ENCODE measurements at places on chromosomes 4 and X. TPM values are rescaled to one million over a fixed set of nuclear protein-coding genes. Genes with fewer than 3 reads are reported as not detected.
A peak's percentile ranks its signal among the peaks of the same experiment; 100 is the strongest.

DNA sequence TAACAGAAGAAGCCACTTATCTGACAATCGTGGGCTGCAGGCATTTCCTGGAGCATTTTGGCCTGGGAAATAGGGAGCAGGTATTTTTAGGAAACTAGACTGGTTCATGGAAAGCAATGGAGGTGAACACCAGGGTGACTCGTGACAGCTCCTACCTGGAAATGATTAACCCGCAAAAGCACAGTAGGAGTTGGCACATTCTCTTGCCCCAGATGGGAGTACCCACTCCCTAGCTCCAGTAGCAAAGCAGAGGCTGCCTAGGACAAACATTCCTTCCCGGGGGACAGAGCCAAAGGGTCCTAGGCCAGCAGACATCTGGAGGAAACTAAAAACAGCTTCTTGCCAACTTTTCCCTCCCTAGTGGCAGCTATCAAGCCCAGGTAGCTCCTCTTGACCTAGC is 29.0 kb downstream of the RTL5 start:
- peaks cover 54% of the 10 kb centered on the region for H3K4me1 ChIP-seq
- peaks cover 36% of the 10 kb centered on the region for H3K27me3 ChIP-seq
- no peaks in the 10 kb centered on the region for H3K36me3 ChIP-seq
- DNase-seq, result no peak

DNA sequence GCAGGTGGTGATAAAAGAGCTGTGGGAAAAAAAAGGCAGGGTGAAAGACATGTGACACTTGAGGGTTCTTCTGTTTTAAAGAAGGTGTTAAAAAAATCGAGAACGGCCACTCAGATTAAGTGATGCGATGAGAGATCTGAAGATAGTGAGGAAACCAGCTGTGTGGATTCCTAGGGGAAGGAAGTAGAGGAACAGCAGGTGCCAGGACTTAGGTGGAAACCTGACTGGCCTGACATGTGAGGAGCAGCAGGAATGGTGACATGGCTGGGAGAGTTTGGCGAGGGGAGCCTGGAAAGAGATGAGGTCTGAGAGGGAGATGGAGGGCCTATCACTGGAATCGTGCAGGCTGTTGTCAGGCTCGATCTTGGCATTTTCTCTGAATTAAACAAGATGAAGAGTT is 55.5 kb downstream of the BMPR1B start:
- H3K27me3 ChIP-seq, result no peaks in the 10 kb centered on the region
- no peaks in the 10 kb centered on the region for H3K4me1 ChIP-seq
- no peak overlapping the region for H3K4me3 ChIP-seq
- H3K27ac ChIP-seq, result no peak overlapping the region
- H3K36me3 ChIP-seq, result no peaks in the 10 kb centered on the region

DNA sequence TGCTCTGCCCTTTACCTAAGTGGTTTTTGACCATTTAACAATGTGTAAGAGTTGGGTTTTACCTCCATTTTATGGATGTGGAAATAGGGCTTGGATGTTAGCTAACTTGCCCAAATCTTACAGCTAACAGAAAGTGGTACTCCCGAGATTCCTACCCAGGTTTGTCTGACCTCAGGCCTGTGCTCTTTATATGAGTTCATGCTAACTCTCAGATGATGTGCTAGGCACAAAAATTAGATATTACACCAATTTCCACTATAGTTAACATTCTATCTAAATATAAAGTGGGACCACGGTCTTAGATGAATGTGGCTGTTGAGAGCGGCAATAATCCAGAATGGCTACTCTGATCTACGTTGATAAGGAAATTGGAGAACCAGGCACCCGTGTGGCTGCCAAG is at the start of gene PTTG2:
TSS of gene PTTG2 (plus strand) at position 301 of the 400 bp plus-strand sequence. CDS start at position 338, 37 bp downstream.
- H3K27ac ChIP-seq, result no peak within 1 kb of the TSS
- H3K27me3 ChIP-seq, result no peaks in the 10 kb centered on the region
- H3K36me3 ChIP-seq, result no peaks in the 10 kb centered on the region
- peaks cover 12% of the 10 kb centered on the region for H3K4me1 ChIP-seq
- H3K4me3 ChIP-seq, result no peak within 1 kb of the TSS

GRCh38 chrX:8815460-8816065 is 14.4 kb upstream of the FAM9A start:
- H3K4me3 ChIP-seq, result no peak overlapping the region
- H3K27me3 ChIP-seq, result no peaks in the 10 kb centered on the region
- peak; percentile 12 for DNase-seq
- H3K4me1 ChIP-seq, result no peaks in the 10 kb centered on the region
- H3K36me3 ChIP-seq, result no peaks in the 10 kb centered on the region

- no peak overlapping the region for H3K4me3 ChIP-seq
- H3K4me1 ChIP-seq, result no peaks in the 10 kb centered on the region
- no peak overlapping the region for H3K27ac ChIP-seq
- no peaks in the 10 kb centered on the region for H3K36me3 ChIP-seq
- DNase-seq, result no peak
These were observed 1068.4 kb downstream of the PCDH18 start for GRCh38 chr4:136463941-136464340.

DNA sequence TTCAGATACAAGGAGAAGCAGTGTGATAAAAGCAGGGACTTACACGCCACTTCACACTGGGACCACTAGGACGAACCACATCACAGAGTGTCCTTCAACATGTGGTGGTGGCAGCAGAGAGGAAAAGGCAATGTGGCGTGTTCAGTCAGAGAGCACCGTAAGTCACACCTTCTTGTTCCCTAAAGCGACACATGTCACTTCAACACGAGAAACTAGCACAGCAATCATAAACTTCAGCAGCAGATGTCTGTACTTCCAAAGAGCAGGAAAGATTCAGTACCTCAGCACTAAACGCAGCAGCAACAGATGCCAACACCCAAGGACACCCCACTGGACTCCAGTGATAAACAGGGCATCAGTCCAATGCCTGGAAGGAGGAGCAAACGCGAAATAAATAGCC is 96.7 kb downstream of the AREG start:
- H3K4me3 ChIP-seq, result no peak overlapping the region
- peaks cover 8% of the 10 kb centered on the region for H3K4me1 ChIP-seq
- H3K27me3 ChIP-seq, result peaks cover 2% of the 10 kb centered on the region
- H3K36me3 ChIP-seq, result no peaks in the 10 kb centered on the region
- DNase-seq, result no peak

GRCh38 chr4:101345596-101346350 is 1.6 kb downstream of the PPP3CA start:
- peak; percentile 75 for DNase-seq
- H3K4me3 ChIP-seq, result peak overlapping the region; percentile 95
- H3K36me3 ChIP-seq, result no peaks in the 10 kb centered on the region
- peaks cover 16% of the 10 kb centered on the region for H3K27me3 ChIP-seq
- H3K4me1 ChIP-seq, result peaks cover 40% of the 10 kb centered on the region

GRCh38 chrX:13598877-13599276 is 29.5 kb downstream of the EGFL6 start:
- no peak overlapping the region for H3K27ac ChIP-seq
- H3K4me3 ChIP-seq, result no peak overlapping the region
- H3K27me3 ChIP-seq, result no peaks in the 10 kb centered on the region
- DNase-seq, result no peak

- no peak overlapping the region for H3K4me3 ChIP-seq
- H3K27me3 ChIP-seq, result no peaks in the 10 kb centered on the region
- H3K36me3 ChIP-seq, result peaks cover 67% of the 10 kb centered on the region
- no peak for DNase-seq
These were observed 20.5 kb downstream of the MND1 start for GRCh38 chr4:153365003-153365402.

DNA sequence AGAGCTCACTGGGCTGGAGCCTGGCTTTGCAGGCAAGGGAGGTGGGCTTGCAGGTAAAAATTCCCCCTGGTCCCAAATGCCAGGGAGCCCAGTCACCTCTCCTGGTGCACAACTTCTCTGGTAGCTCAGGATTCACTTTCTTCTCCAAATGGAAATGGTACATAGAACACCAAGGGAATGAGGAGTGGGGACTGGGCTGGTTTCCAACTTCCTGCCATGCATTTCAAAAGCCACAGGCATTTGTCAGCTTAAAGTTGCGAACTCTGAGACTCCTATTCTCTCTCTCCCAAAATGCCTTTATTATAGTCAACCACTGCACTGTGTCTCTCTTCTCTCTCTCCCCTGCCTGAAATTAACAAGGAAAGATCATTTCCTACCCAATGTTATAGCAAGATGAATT is 177.3 kb downstream of the GRIA3 start:
- H3K4me1 ChIP-seq, result no peaks in the 10 kb centered on the region
- DNase-seq, result no peak
- H3K36me3 ChIP-seq, result no peaks in the 10 kb centered on the region
- peaks cover 1% of the 10 kb centered on the region for H3K27me3 ChIP-seq

- no peak for DNase-seq
- H3K4me3 ChIP-seq, result no peak overlapping the region
- H3K4me1 ChIP-seq, result peaks cover 8% of the 10 kb centered on the region
These were observed 62.9 kb upstream of the TXK start for GRCh38 chr4:48196758-48197504.

DNA sequence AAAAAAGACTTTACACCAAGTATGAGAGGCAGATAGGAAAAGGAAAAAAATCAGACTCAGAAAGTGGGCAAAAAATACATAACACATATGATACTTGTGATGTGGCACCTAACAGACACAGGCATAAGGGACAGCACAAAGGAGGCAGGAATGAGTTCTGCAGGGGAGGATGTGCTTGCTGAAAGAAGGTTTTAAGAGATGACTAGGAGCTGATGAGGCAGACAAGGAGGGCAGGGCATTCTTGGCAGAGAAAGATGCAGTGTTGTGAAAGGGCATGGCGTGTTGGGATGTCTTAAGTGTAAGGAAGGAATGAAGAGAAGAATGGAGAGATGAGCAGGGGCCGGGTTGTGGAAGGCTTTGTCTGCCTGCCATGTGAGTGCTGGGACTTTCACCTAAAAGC is 49.7 kb upstream of the TMEM154 start:
- no peaks in the 10 kb centered on the region for H3K36me3 ChIP-seq
- no peak overlapping the region for H3K4me3 ChIP-seq
- no peaks in the 10 kb centered on the region for H3K4me1 ChIP-seq
- no peaks in the 10 kb centered on the region for H3K27me3 ChIP-seq
- DNase-seq, result no peak

- DNase-seq, result peak; percentile 62
- peaks cover 29% of the 10 kb centered on the region for H3K36me3 ChIP-seq
- peak overlapping the region; percentile 97 for H3K27ac ChIP-seq
- H3K4me3 ChIP-seq, result peak overlapping the region; percentile 87
- no peaks in the 10 kb centered on the region for H3K27me3 ChIP-seq
These were observed 1.7 kb downstream of the MTMR1 start for GRCh38 chrX:150694738-150695410.

GRCh38 chrX:99001286-99001685 is 1408.8 kb downstream of the PCDH19 start:
- H3K36me3 ChIP-seq, result no peaks in the 10 kb centered on the region
- H3K27ac ChIP-seq, result no peak overlapping the region
- no peak overlapping the region for H3K4me3 ChIP-seq
- H3K4me1 ChIP-seq, result no peaks in the 10 kb centered on the region

DNA sequence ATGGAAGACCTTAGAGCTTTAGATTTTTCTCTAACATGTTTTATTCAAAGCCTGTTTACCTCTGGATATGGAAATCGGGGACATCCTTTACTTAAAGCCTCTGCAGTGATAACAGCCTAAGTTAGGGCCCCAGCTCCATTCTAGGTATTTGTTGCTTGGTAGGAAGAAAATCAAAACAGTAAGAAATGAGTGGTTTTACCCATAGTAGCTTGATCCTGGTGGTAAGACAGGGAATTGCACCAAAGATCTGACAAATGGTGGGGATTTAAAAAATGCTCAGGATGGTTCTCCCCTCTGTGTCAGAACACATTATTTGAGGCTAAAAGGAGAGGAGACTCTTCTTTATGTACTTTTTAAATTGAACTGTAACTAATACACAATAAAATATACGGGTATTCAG is 52.4 kb downstream of the AFF2 start:
- no peak overlapping the region for H3K27ac ChIP-seq
- H3K4me1 ChIP-seq, result peaks cover 4% of the 10 kb centered on the region

DNA sequence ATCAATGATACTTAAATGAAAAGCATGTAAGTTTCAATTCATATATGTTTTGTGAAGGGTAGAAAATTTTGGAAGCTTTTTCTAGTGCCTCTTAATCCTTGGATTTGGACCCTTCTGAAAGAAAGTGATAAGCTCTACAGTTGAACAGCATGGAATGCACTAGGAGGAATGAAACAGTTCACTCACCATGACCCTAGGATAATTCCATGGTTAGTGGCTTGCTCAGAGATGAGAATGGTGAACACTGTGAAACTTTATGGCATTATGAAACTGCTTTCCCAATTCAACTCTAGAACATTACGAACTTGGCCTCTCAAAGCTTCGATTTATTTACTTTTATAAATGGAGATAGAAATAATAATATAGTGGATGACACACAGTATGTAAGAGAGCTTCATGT is 88.9 kb upstream of the FAT4 start:
- no peaks in the 10 kb centered on the region for H3K27me3 ChIP-seq
- no peak for DNase-seq
- no peak overlapping the region for H3K27ac ChIP-seq
- no peak overlapping the region for H3K4me3 ChIP-seq
- H3K36me3 ChIP-seq, result no peaks in the 10 kb centered on the region
- H3K4me1 ChIP-seq, result no peaks in the 10 kb centered on the region

- H3K27me3 ChIP-seq, result no peaks in the 10 kb centered on the region
- peak; percentile 57 for DNase-seq
- H3K4me1 ChIP-seq, result peaks cover 22% of the 10 kb centered on the region
- peak within 1 kb of the TSS; percentile 86 for H3K4me3 ChIP-seq
- H3K36me3 ChIP-seq, result peaks cover 12% of the 10 kb centered on the region
These were observed at the start of gene PRKX for GRCh38 chrX:3713225-3713936. PRKX (minus strand) TSS chrX:3713649; CDS start chrX:3713253, 396 bp downstream.

- no peaks in the 10 kb centered on the region for H3K27me3 ChIP-seq
- H3K36me3 ChIP-seq, result peaks cover 42% of the 10 kb centered on the region
- H3K27ac ChIP-seq, result no peak overlapping the region
- H3K4me3 ChIP-seq, result no peak overlapping the region
- no peaks in the 10 kb centered on the region for H3K4me1 ChIP-seq
These were observed 58.0 kb downstream of the STAP1 start for GRCh38 chr4:67616478-67616877.

DNA sequence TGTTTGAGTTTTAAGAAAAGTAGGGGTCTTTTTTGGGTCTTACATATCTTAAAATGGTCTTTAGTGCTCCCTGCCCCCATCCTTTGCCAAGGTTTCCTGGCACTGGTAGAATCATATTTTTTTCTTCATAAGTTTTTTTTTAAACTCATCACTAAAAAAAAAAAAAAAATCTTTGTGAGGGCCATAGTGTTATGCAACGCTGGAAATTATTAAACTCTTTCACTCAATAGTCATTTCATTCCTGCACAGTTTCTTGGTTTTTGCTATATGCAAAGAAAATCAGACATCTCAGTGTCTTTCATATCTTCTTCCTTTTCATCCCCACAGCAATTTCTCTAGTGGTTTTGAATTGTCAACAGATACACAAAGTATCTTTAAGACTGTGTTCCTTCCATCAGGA is 95.6 kb downstream of the TMA16 start:
- peaks cover 2% of the 10 kb centered on the region for H3K27me3 ChIP-seq
- no peaks in the 10 kb centered on the region for H3K4me1 ChIP-seq
- no peak for DNase-seq
- H3K27ac ChIP-seq, result no peak overlapping the region
- H3K4me3 ChIP-seq, result no peak overlapping the region

MTMR8 gene
- 4.8 TPM for total RNA-seq

SATL1 gene
- total RNA-seq, result not detected

DDX53 gene
- not detected for total RNA-seq

SRPX gene
- total RNA-seq, result not detected

TBX22 gene
- not detected for total RNA-seq

GPC3 gene
- 0.63 TPM for total RNA-seq

HSFX3 gene
- total RNA-seq, result not detected
